Foreskin keratinocyte (primary cell): ENCODE measurements at places on chromosomes 16 and 17. TPM values are rescaled to one million over a fixed set of nuclear protein-coding genes. Genes with fewer than 3 reads are reported as not detected.

The GOSR1 gene
- 14.9 and 15.6 TPM in 2 replicates for polyA plus RNA-seq

The GPRC5C gene
- polyA plus RNA-seq = 12.2 and 19.2 TPM in 2 replicates

The SEZ6L2 gene
- polyA plus RNA-seq = 2.4 and 2.7 TPM in 2 replicates

The KRT33A gene
- polyA plus RNA-seq = not detected in 2 replicates

The SDR42E2 gene
- not detected in 2 replicates for polyA plus RNA-seq

The UBALD1 gene
- 22.4 and 23.5 TPM in 2 replicates for polyA plus RNA-seq

The METTL16 gene
- 16.3 and 18.5 TPM in 2 replicates for polyA plus RNA-seq

The TMEM231 gene
- 7.1 and 7.3 TPM in 2 replicates for polyA plus RNA-seq

The RGS11 gene
- 0.04 TPM in 1 of 2 replicates, not detected in the other for polyA plus RNA-seq

The UTS2R gene
- polyA plus RNA-seq = not detected in 2 replicates

GRCh38 chr17:7677388-7678067 lies 9.8 kb downstream of the TP53 start:
- no peak for DNase-seq

- DNase-seq = no peak
Observed at GRCh38 chr17:2435862-2436261, 35.0 kb upstream of the MNT start.

DNA sequence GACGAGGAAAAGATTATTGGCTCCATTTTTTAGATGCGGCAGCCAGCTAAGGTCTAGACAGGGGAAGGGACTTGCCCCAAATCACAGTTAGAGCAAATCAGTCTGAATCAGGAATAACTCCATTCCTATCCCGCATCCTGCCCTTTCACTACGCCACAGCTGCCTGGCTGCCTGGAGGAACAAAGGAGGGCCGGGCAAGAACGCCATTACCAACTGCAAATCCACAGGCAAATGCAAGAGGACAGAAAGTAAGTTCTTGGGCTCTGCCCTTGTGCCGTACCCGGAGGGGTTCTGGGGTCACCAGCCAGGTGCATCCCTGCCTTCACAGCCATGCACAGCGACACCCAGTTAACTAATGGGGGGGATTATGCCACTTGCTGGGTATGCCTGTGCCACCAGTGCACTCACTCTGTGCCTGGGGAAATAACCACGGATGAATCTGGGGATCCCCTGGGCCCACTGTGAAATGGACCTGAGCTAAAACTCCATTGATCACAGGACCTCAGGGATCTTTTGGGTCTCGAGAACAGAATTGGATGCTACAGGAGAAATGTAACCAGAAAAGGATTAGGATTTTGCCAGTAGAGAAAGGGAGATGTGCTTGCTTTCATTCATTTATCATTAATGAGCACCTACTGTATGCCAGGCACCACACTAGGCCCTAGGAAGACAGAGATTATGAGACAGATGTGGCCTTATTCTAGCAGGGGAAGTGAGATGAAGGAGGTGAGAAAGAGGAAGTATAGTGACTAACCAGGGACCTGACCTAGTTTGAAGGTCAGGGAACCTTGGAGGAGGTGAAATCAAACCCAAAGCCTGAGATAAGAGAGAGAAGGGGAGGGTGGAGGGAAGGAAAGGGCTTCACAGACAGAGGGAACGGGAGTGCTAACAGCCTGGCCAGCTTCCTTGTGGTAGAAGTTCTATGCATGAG lies 17.7 kb downstream of the BCL7C start:
- no peak for DNase-seq

GRCh38 chr17:76538281-76538931 lies 897 bp upstream of the CYGB start:
- DNase-seq = no peak

- no peak for DNase-seq
Observed at GRCh38 chr17:22138861-22139469, 446.6 kb downstream of the KCNJ18 start.

GRCh38 chr17:60137731-60138130 lies 12.0 kb upstream of the CA4 start:
- no peak for DNase-seq

DNA sequence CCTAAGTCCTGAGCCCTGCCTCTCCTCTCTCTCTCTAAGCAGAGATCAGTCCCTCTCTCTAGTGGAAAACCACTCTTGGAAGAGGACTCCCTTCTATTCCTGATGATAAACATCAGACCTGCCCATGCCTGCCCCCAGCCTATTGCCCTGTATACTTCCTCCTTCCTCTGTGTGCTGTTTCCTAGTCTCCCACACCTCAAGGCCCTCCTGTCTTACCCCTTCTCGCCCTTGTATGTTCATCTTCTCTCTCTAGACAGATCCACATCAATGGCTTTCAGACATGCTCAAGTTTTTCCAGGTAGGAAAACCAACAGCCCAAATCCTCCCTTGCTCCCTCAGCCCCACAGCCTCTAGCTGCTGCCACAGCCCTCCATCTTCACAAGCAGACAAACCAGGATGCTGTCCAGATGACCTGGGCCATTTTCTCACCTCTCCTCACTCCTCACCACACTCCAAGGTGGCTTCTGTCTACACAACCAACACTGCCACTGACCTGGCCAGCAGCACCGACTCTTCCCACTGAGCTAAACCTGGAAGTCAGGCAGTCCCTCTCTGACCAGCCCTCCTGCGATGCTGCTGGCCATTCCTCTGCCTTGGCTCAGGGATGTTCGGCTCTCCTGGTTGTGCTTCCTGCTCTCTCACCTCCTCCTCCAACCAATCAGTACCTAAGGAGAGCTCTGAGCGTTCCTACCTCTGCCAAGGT lies 36.3 kb downstream of the MARF1 start:
- DNase-seq = no peak

DNA sequence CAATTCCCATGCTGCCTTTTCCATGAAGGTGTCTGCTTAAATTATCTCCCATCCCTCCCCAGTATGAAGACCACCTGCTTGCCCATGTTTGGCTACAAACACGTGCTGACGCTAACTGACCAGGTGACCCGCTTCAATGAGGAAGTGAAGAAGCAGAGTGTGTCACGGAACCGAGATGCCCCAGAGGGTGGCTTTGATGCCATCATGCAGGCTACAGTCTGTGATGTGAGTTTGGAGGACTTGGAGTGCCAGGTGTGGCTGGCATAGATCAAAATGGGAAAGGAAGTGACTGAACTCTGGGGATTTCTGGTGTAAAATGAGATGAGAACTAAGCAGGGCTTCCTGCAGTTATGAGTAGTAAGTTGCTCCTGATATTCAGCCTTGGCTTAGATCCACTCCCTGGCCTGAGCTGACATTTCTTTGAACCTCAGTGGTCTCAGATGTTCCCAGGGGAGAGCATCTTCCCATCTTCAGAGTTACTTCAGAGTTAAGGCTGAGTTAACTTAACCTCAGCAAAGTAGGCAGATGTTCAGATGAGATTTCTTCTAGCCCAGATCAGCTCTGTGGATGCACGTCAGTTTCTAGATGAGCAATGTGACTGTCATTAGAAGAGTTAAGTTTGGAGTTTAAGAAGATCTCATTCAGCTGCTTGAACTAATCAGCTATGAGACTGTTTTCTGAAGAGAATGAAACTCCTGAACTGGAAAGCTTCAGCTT lies 32.7 kb downstream of the ITGB3 start:
- no peak for DNase-seq

GRCh38 chr17:77296769-77297409 lies 156.1 kb downstream of the SEC14L1 start:
- no peak for DNase-seq

GRCh38 chr16:82664181-82664580 lies 37.4 kb downstream of the CDH13 start:
- no peak for DNase-seq

- DNase-seq = no peak
Observed at GRCh38 chr17:55283256-55283965, 18.7 kb downstream of the HLF start.

DNA sequence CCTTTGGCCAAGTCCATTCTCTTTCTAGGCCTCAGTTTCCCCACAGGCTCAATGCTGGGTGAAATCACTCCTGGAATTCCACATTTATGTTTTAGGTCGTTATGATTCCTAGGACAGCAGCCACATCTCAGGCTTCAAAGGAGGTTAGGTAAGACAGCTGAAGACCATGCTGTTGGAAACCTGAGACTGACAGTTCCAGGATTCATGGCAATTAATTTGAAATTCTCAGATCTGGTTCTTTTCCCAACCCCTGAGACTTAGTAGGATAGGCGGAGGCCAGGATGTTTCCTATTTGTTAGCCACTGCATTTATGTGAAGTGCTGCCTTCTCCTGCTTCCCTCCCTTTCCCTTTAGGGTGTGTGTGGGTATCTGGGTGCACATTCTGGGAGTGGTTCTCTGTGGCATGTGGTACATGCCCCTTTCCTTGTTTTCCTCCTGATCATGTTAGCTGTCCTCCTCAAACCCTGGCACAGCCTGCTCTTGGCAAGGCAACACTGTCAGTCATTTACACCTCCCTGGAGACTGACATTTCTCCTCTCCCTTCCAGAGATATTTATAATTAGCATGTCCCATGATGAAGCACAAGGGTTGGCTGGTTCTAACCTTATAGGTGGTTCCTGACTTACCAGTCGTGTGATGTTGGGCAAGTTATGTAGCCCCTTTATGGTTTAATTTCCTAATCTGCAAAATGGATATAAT lies 91.4 kb upstream of the SALL1 start:
- DNase-seq = no peak

GRCh38 chr17:82603981-82604448 lies 44.2 kb downstream of the WDR45B start:
- no peak for DNase-seq

GRCh38 chr17:60401819-60402218 lies 9.9 kb upstream of the USP32 start:
- DNase-seq = no peak

GRCh38 chr17:61029181-61029580 lies 351.5 kb downstream of the BCAS3 start:
- no peak for DNase-seq

DNA sequence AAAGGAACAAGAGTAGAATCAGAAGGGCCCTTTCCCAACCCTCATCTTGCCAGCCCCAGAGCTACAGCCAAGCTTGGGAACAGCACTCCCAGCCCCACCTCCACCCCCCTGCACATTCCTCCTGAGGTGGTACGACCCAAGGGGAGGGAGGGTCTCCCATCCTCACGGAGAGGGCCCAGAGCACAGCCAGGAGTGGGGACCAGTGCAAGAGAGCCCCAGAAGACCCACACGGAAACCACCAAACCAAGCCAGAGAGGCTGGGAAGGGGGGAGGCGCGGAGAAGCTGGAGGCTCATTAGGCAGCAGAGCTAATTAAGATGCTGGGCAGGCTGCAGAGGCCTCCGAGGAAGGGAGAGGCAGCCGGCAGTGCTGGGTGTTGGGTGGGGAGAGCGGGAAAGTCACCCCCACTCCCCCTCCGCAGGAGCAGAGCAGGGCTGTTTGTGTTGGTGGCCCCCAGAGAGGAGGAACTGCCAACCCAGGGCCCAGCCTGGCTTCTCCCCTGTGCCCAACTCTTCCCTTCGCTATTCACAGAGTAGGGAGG lies 2.4 kb downstream of the CACNB1 start:
- DNase-seq = no peak

DNA sequence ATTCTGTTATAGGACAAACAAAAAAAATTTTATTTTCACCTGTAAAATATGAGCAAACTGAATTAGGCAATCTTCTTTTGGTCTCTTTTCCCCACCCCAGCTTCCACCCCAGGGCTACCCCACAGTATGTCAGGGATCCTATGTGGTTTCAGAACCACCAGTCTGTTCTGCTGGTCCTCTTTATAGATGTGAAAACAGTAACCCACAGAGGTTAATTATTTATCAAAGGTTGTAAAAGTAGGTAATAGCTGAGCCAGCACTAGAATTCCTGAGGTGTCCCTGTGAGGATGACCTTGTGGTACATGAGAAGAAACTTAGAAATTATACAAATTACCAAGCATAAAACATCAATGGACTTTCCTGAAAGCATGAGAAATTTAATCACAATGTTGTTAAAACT lies 428.7 kb downstream of the CNTNAP4 start:
- DNase-seq = no peak
